CD4-positive, alpha-beta T cell treated with Interleukin-6 for 4 hours (primary cell): ENCODE measurements at places on chromosomes 5 and 9.

GRCh38 chr9:2603621-2604020, 18.0 kb upstream of the VLDLR start:
- no peak for DNase-seq

DNA sequence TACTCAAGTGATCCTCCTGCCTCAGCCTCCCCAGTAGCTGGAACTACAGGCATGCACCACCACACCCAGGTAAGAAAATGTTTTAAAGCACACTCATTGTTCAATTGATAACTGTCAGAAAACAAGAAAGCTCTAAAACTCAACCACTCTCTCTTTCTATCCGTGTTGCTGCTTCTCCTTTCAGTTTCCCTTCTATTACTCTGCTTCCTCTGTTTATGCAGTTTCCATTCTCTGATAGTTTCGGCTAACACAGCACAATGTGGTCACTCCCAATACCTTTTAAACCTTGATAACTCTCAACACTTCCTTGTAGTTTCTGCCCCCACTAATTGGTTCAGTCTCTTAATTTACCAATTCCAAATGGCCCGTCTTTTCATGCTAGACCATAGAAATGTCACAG, 59.2 kb upstream of the NR4A3 start:
- DNase-seq = no peak

GRCh38 chr5:19855031-19855430, 133.0 kb downstream of the CDH18 start:
- no peak for DNase-seq

- DNase-seq = no peak
These were observed 6.7 kb upstream of the CDH6 start for GRCh38 chr5:31186672-31187267.

DNA sequence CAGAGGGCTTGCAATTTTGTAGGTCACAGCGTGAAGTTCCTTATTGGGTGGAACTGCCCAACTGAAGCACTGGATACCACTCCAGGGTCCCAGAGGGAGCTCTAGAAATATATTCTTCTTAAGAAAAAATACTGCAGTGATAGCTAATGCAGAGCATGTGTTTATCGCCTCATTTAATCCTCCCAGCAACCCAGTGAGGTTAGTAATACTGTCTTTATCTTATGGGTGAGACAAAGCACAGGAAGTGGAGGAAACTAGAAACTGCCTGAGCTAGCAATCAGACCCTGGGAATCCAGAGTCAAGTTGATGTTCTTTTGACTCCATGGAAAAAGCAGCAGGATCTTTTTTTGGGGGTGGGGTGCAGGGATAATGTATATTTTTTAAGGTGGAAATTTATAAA, 153.3 kb downstream of the PJA2 start:
- DNase-seq = no peak

DNA sequence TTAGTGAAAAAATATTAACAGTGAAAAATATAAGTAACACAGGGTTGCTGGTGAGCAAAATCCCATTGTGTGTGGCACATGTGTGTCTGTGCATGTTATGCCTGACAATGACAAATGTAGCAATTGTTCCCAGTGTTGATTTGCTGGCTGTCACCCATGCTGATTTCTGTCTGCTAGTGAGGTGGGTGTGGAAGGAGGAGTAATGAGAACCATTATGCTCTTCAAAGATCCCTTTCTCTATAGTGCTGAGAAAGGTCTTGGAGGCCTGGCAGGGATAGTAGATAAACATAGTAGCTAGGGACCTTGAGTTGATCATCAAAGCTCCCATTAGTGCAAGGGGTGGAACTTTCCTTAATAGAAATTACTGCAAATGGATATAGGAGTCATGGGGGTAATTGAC, 152.5 kb upstream of the CLINT1 start:
- no peak for DNase-seq

- DNase-seq = no peak
These were observed 383.5 kb downstream of the GLIS3 start for GRCh38 chr9:3916411-3916810.

DNA sequence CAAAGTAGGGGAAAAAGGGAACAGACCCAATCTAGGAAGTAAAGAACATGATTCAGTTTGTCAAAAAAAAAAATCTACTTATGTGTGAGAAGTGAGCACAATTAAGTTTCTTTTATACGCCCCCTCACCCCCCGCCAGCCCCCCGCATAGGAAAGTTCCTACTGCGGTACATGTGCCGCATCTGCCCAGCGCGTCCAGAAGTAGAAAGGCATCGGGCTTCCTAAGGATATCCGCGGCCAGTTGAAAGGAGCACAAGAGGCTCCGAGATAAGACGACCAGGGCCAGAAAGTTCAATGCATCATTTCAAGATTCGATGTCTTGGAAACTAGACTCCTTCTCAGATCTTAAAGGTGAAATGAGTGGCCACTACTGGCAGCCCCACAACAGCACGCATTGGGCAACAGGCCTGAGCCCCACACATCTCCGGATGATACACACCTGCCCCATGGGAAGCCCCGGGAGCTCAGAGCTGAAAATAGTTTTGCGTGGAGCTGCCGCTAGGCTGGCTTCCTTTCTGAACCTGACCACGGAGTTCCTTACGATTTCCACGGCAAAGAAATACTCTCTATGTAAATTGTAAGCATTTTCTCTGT, 203.9 kb downstream of the RAB3C start:
- no peak for DNase-seq

DNA sequence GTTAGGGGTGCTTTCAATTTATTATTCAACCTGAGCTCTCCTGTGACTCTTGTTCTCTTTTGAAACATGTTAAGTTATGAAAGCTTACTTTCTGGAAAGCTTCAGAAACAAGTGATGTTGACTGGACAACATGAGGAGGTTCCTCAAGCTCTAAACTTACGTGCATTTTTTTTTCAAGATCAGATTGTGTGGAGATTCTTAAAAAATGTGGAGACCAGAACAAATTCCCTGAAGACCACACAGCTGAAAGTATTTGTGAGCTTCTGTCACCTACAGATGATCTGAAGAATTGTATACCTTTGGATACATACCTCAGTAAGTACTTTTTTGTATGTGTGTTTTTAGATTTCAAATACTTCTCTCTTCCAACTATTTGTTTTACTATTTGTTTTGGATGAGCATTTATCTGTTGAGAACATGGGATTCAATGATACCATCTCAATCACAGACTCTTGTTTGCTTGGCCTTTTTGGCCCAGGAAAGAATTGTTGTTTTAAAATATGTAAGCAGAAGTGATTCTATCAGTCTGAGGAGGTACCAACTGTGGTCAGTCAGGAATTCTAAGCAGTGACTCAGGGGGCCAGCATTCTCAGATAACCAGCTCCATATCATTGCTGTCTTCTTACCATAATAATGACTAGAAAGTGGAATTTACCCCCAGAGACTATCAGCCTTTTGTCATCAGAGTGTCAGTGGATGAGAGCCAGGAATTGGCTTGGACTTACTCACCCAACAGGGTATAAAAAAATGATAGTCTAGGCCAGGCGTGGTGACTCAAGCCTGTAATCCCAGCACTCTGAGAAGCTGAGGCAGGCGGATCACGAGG, 34.4 kb upstream of the GLIPR2 start:
- no peak for DNase-seq

DNA sequence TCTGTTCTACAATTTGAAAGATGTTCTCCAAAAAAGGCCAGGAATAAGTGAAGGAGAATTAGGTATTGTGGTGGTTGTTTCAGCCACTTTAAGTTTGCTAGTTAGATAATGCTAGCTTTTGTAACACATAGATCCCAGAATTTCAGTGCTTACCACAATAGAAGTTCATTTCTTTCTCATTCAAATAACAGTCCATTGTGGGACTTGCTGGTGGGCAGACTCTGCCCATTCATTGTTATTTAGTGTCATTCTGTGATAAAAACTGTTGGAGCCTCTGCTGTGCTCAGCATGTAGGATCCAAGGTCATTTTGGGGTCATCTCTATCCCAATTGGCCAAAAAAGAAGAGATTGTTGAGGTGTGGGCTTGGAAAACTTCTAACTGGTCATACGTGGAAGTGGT, 106.8 kb downstream of the CCDC192 start:
- no peak for DNase-seq

- no peak for DNase-seq
These were observed 845.2 kb upstream of the CDH10 start for GRCh38 chr5:25489834-25490538.

DNA sequence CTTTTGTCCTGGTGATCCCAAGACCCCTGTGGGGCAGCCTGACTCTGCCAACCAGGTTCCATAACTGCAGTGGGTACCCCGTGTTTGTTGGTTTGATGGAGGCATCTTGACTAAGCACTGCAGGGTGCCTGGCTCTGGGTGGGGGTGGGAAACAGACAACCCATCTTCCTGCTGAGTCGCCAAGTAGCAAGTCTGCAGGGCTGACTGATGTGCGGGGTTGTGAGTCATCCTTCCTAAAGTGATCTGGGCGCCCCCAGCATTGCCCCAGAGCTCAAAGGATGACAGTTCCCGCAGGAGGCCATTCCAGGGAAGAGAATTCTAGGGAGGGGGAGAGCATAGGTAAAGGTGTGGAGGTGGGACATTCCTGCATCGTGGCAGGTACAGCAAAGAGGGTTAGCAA, 23.5 kb downstream of the DAB2IP start:
- DNase-seq = no peak

DNA sequence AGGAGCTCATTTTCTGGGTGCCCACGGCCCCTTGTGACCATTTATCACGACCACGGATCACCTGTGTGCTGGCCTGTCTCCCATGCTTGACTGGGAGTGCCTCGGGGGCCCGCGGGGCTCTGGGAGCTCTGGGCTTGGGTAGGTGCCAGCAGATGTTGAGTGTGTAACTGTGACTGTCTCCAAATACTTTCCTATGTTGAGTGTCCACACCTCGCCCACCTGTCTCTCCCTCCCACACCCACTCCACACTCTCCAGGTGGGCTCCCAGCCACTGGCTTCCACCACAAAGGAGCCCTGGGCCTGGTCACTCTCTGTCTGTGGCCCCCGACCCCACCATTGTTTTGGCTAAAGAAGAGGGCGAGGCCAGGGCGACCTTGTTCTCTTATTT, 196.4 kb downstream of the CDK5RAP2 start:
- DNase-seq = no peak

DNA sequence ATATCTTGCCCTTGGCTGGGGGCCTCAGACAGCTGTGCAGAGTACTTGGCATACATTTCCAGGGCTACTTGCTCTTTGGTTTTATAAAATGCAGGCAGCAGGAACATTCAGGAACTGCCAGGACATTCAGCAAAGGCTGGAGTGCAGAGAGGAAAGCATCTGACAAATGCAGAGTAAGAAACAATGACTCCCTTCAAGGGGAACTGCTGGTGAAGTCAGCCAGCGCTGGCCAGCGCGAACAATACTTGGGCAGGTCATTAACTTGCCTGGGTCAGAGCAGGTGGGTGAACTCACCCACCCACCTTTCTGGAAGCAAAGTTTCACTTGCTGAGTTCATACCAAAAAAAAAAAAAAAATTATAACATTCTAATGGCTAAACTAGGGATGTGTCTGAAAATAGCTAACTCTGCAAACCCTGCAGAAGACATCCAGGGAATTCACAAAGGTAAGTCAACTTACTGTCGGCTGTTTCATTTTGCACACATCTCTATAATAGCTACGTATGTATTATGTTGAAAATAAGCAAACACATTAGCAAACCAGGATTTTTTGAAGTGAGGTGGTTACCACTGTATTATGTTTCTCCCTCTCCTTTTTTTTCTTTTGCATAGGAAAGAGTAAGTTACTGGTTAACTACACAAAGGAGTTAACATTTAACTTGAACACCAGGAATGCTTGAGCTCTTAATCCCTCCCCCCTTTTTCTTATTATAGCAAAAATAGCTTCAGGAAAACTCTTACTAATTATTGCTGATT, 152.2 kb downstream of the GLIS3 start:
- no peak for DNase-seq

DNA sequence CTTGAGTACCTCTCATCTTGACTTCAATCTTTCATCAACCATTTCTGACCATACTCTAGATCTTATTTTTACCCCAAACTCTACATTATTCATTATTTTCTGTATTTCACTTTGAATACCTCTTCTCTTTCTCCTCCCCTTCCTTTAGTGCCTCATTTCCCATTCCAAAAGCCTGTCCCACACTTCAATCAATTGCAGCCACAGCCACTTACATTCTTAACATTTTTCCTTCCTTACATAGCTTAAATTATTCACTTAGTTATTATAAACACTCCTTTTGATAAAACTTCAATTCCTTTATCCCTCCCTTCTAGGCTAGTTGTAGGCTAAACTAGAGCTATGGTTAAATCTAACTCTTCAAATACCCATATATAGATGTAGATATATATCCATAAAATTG, 344.0 kb downstream of the PRR16 start:
- DNase-seq = no peak

GRCh38 chr5:142322747-142323479, 1.9 kb downstream of the SPRY4 start:
- DNase-seq = no peak

GRCh38 chr5:160020266-160020770, 11.4 kb downstream of the TTC1 start:
- DNase-seq = no peak

DNA sequence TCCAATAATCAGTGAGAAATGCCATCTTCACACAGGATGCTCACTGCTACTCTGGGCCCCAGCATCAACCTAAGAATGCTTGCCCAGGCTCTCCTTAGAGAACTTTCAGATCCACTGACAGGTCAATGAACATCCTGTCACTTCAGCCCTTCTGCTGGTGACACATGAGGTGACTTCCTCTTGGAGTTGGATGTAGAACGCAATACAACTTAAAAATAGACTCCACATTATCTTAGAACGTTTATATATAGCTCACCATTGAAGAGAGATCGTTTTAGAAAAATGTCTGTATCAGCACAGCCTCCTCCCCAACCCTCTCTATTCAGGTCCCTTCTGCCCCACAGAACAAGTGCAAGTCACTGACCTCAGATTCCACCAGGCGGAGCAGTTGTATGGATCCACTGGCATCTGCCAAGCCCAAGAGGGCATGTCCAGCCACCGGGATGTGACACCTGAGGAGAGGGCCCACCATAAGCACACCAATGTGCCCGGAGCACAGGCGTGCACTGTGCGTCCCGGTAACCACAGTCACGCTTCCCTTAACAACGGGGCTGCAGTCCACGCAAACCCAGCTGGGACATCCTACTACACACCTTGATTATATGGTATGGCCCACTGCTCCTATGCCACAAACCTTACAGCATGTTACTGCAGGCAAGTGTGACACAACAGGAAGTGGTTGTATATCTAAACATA, 2.9 kb downstream of the DPH7 start:
- DNase-seq = no peak

GRCh38 chr5:121257621-121258020, 594.1 kb upstream of the FTMT start:
- no peak for DNase-seq

DNA sequence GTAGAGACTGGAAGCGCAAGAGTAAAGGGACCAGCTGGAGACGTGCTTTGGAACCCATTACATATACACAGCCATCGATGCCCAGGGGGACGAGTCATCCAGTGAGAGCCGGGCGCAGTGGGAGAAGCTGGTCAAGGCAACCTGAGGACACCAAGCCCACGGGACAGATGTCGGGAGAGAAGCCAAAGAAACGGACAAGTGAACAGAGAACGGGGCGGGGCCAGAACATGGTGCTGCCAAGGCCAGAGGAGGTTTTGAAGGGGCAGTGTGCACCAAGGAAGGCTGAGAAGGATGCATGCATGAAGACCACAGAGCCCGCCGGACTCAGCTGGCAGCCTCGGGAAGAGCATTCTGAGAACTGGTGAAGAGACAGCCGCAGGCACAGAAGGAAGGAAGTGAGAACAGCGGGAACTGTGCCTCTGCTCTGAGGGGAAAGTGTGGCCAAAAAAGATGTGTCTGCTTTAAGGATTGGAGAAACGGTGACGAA, 20.3 kb downstream of the CAMSAP1 start:
- DNase-seq = no peak
